Activated CD4-positive, alpha-beta T cell treated with anti-CD3 and anti-CD28 coated beads for 36 hours (primary cell): ENCODE measurements at places on chromosomes 3 and 15. TPM values are rescaled to one million over a fixed set of nuclear protein-coding genes. Genes with fewer than 3 reads are reported as not detected.

Gene CDHR4
- 0.32 TPM for total RNA-seq

Gene A4GNT
- not detected for total RNA-seq

Gene NMNAT3
- total RNA-seq, result 6.1 TPM

Gene ITGA11
- 3.2 TPM for total RNA-seq

Gene CX3CR1
- total RNA-seq, result 0.14 TPM

Gene SHC4
- 1.4 TPM for total RNA-seq

Gene EAF2
- total RNA-seq, result 12.4 TPM

Gene NKTR
- 59.2 TPM for total RNA-seq

- no peak overlapping the region for H3K27ac ChIP-seq
- no peaks in the 10 kb centered on the region for H3K36me3 ChIP-seq
- DNase-seq, result no peak
- no peaks in the 10 kb centered on the region for H3K4me1 ChIP-seq
- peaks cover 21% of the 10 kb centered on the region for H3K27me3 ChIP-seq
Observed at GRCh38 chr15:61157933-61158332, 71.2 kb downstream of the RORA start.

- no peaks in the 10 kb centered on the region for H3K4me1 ChIP-seq
- H3K36me3 ChIP-seq, result peaks cover 4% of the 10 kb centered on the region
- no peaks in the 10 kb centered on the region for H3K27me3 ChIP-seq
Observed at GRCh38 chr15:33874156-33874555, 94.1 kb upstream of the CHRM5 start.

DNA sequence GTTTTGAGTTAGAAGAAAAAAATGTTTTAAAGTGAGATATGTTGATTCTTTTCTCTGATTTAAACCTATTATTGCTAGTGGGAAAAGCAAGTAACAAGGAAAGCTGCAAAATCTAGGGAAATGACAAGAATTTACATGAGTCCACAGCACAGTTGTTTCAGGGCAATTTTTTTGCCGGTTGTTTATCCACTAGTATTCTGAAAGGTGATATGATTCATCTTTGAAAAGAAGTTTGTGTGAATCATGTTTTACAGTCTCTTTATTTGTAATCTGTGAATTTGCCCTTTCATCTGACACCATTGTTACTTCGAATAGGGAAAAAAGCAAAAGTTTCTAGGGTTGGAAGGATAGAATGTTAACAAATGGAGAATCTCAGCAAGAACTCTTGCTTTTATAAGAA lies 894.7 kb downstream of the OTOL1 start:
- H3K4me1 ChIP-seq, result no peaks in the 10 kb centered on the region
- no peaks in the 10 kb centered on the region for H3K27me3 ChIP-seq
- no peak for DNase-seq
- H3K36me3 ChIP-seq, result no peaks in the 10 kb centered on the region
- H3K27ac ChIP-seq, result no peak overlapping the region

DNA sequence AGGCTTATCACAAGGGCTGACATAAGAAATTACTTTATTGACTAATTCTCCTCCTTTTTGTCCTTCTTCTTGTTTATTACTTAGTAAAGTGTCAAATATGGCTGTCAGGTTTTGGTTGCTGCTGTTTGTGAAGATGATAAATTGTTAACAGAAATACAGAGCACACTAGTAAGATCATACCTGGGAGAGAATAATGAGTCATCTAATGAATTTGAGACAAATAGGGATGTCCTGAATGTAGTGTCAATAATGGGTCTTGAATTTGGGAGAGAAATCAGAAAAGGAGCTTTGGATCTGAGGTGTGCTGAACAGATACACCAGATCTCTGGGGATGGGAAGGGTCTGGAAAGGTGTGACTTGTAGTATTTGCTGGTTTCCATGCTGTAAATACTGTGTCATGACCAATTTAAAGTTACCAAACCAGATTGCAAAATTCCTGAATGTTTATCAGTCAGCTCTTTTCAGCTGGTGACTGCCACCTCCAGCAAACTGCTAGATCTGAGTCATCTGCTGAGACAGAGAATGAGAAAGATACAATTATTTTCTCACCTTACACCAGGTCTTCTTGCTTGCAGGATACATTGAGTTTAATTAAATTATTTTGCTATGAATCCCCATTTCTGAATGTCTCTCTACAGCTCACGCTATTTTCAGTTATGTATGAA lies 76.7 kb upstream of the SATB1 start:
- H3K36me3 ChIP-seq, result peaks cover 2% of the 10 kb centered on the region
- H3K4me3 ChIP-seq, result no peak overlapping the region
- no peaks in the 10 kb centered on the region for H3K27me3 ChIP-seq
- H3K27ac ChIP-seq, result peak overlapping the region; percentile 14

DNA sequence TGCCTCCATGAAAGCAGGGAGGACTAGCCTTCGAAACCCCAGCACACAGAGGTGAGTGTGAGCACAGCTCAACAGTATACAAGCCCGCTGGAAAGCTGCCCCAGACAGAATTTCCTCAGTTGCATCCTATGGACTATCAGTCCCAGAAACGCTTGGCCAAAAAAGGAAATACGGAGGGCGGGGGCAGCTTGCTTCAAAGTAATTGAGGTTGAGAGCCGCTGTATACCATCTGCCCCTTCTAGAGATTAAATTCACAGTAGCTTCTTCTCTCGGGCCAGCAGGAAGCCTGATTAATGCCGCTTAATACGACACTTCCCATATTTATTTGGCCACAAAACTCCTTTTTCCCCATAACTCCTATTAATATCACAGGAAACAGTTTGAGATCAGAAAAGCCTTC lies 88.7 kb downstream of the LIPC start:
- H3K36me3 ChIP-seq, result peaks cover 7% of the 10 kb centered on the region
- peaks cover 3% of the 10 kb centered on the region for H3K27me3 ChIP-seq
- H3K4me1 ChIP-seq, result peaks cover 50% of the 10 kb centered on the region
- DNase-seq, result no peak
- no peak overlapping the region for H3K4me3 ChIP-seq

DNA sequence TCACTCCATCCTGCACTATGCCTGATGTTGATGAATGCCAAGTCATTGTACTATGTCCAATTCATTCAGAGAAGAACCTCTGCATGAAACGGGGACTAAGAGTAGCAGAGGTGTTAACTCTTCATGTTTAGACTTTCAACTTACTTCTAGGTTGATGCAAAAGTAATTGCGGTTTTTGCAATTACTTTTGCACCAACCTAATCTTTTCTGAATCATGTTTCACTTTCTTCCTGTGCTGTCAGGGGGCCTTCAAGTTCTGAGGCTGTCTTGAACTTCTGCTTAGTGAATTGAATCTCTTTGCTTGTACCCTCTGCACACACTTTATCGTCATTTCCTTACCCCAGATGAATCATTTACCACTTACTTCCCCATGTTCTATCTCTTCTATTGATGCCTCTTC lies 636.2 kb downstream of the NAALADL2 start:
- H3K27me3 ChIP-seq, result no peaks in the 10 kb centered on the region
- H3K4me3 ChIP-seq, result no peak overlapping the region
- DNase-seq, result no peak
- H3K4me1 ChIP-seq, result no peaks in the 10 kb centered on the region
- no peaks in the 10 kb centered on the region for H3K36me3 ChIP-seq
- no peak overlapping the region for H3K27ac ChIP-seq

DNA sequence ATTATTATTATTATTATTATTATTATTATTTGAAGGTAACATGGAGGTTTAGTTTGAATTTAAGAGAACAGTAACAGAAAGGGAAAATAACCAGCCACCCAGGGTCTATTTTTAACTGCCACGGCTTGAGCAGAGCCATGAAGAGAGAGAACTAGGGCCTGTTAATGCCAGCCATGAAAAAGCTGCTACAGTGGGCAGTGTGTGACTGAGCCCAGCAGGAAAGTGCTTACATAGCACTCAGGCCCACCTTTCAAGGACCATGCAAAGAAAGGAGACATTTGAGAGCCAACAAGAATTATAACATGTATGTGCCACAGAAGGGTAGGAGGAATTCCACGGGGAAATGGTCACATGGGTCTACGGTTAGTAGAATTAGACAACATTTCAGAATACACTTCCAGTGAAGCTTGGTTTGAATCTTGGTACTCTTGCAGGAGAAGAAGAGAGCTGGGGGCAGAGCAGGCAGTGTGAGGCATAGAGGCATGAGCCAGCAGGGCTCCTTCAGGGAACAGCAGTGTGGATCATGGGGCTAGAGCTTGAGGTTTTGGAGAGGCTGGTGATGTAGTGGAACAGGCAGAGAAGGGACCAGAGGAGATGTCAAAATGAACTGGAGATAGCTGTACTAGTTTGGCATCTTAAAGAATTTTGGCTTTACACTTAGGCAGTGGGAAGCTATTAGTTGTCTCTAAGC lies 140.7 kb downstream of the CMSS1 start:
- peaks cover 3% of the 10 kb centered on the region for H3K36me3 ChIP-seq
- H3K4me1 ChIP-seq, result no peaks in the 10 kb centered on the region
- DNase-seq, result no peak
- no peak overlapping the region for H3K27ac ChIP-seq
- H3K27me3 ChIP-seq, result no peaks in the 10 kb centered on the region

DNA sequence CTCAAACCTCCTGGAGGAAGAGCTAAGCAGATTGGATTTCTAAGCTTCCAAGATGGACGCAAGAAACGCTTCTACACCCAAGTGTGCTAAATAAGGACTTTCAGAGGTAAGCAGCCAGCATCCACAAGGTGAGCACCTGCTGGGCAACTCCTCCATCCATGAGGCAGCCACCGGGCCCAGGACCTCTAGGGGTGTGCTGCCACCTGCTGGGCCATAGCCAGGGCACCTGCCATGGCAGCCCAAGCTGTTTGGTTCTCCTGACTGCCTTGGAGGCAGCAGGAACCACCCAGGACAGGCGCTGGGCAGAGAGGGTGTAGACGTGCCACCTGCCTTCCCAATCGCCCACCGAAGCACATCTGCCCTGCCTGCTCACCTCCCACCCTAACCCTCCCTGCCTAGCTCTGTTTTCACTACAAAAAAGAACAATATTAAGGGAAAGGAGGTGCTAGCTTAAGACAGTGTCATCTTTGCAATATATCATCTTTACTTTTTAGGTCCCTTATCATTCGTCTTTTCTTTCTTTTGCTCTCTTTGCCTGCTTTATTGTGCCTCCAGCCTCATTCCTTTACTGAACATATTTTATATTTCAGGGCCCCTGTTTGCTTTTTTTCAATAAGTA lies 12.9 kb downstream of the C15orf62 start:
- peaks cover 13% of the 10 kb centered on the region for H3K36me3 ChIP-seq
- H3K4me3 ChIP-seq, result no peak overlapping the region
- no peak overlapping the region for H3K27ac ChIP-seq
- peak; percentile 90 for DNase-seq
- H3K4me1 ChIP-seq, result peaks cover 15% of the 10 kb centered on the region

DNA sequence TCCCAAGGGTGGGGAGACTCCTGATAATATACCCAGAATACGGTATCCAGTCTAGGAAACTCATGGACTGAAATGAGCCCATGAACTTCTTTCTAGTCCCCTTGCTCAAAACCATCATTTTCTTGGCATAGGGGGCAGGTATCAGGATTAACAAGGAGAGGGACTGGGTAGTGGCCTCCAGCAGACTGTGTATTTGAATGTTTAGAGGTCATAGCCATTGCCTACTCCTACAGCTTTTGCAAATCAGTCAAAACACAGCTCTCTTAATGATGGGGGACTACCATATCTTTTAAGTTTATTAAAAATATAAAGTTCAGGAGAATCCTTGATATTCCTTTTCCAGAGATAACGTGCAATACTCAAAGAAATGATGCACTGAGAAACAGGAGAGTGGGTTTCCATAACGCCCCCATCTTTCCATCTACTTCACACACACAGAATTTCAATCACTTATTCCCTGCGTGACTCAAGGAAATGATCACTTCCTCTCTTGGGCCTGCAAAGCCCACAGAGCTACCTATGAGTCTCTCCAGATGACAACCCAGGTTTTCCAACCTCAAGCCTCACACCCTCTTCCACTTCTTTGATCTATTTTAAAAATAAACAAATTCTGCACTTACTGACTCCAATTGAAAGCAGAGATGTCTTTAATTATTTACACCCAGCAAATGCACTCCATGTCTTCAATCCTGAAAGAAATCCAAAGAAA lies 584.0 kb upstream of the LMCD1 start:
- H3K36me3 ChIP-seq, result no peaks in the 10 kb centered on the region
- H3K27ac ChIP-seq, result no peak overlapping the region
- no peaks in the 10 kb centered on the region for H3K27me3 ChIP-seq
- peaks cover 18% of the 10 kb centered on the region for H3K4me1 ChIP-seq
- no peak overlapping the region for H3K4me3 ChIP-seq

DNA sequence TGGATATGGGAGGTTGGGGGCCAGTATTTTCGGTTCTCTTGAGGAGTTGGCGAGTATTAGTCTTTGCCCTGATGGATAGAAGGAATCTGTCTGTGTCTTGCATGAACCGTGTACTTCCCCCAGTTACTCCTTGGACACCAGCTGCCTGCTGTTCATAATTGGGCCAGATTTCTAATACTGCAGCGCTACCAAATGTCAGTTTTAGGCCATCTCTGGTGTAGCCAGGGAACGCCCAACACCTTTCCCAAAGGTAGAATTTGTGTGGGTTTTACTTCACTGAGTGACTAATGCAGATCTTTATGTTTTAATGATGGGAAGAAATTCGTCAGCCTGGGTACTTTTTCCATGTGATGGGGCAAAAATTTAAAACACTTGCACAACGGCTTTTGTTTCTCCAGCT lies 18.4 kb downstream of the FLNB start:
- DNase-seq, result no peak
- no peaks in the 10 kb centered on the region for H3K36me3 ChIP-seq
- no peak overlapping the region for H3K27ac ChIP-seq
- H3K27me3 ChIP-seq, result no peaks in the 10 kb centered on the region
- H3K4me1 ChIP-seq, result peaks cover 53% of the 10 kb centered on the region

GRCh38 chr15:25884370-25884769 lies 21.2 kb upstream of the ATP10A start:
- no peak overlapping the region for H3K4me3 ChIP-seq
- no peak overlapping the region for H3K27ac ChIP-seq
- no peaks in the 10 kb centered on the region for H3K27me3 ChIP-seq
- DNase-seq, result no peak
- H3K36me3 ChIP-seq, result no peaks in the 10 kb centered on the region

- DNase-seq, result no peak
- no peaks in the 10 kb centered on the region for H3K4me1 ChIP-seq
- no peak overlapping the region for H3K27ac ChIP-seq
- H3K27me3 ChIP-seq, result no peaks in the 10 kb centered on the region
- no peaks in the 10 kb centered on the region for H3K36me3 ChIP-seq
Observed at GRCh38 chr3:80753021-80753420, 985.2 kb upstream of the ROBO1 start.

GRCh38 chr3:11154036-11154952 lies at the start of gene HRH1:
Gene HRH1, plus strand, starts transcription at chr3:11154493. Its CDS starts 104,545 bp downstream, at chr3:11259038.
- H3K27me3 ChIP-seq, result peaks cover 62% of the 10 kb centered on the region
- no peak within 1 kb of the TSS for H3K27ac ChIP-seq
- peak within 1 kb of the TSS; percentile 10 for H3K4me3 ChIP-seq

DNA sequence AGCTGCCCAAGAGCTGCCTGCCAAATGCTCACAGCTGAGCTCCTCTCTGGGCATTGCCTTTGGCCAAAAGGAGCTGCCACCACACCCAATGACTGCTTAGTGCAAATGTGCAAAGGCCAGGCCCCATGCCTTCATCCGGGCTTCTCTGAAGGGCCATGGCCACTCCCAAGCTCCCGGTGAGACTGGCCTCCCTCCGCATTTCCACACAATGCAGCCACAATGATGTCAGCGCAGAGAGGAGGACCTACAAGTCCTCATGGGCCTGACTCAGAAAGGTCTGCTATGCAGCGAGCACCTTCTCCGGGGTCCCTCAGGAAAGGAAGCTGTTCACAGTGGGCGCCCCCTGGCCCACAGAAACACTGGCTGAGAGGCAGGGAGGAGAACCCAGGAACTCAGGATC lies 12.7 kb downstream of the OXTR start:
- H3K27ac ChIP-seq, result no peak overlapping the region
- no peak overlapping the region for H3K4me3 ChIP-seq
- no peaks in the 10 kb centered on the region for H3K4me1 ChIP-seq
- DNase-seq, result no peak

GRCh38 chr15:40763801-40764628 lies at the start of gene GCHFR:
Gene GCHFR, plus strand, starts transcription at chr15:40764068. Its CDS starts 113 bp downstream, at chr15:40764181.
- peak; percentile 85 for DNase-seq
- H3K4me3 ChIP-seq, result peak within 1 kb of the TSS; percentile 79
- peaks cover 35% of the 10 kb centered on the region for H3K4me1 ChIP-seq
- no peaks in the 10 kb centered on the region for H3K27me3 ChIP-seq
- peaks cover 6% of the 10 kb centered on the region for H3K36me3 ChIP-seq
- peak within 1 kb of the TSS; percentile 90 for H3K27ac ChIP-seq
